ENCODE measurements at places on chromosomes 13 and 19.

DNA sequence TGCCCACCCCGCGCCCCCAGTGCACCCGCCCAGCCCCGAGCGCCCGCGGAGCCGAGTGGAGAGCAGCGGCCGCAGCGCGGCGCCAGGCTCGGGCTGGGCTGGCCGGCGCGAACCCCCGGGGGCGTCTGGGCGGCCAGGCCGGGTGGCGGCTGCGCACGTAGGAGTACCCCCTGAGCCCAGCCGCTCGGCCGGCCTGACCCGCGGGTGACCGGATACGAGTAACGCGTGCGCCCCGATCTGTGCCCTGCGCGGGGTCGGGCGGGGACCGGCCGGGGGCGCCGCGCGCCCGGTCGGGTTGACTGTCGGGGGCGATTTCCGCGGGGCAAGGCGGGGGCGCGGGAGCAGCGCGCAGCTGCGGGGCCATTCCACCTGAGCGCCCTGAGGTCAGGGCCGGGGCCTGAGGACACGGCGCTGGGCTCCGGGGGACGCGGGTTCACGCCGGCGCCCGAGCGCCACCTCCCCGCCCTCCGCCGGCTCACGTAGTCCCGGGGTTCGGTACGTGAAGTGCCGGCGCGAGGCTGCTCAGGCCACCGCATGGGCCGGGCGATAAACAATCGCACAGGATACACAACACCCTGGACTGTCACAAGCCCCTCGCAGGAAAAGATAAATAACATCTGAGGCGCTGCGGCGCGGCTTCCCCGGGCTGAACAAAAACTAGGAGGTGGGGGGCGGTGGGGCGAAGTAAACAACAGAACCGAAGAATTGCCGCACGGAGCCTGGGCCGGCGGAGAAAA, 37.6 kb upstream of the FLT1 start:
- DNase-seq, result no peak

- DNase-seq, result peak; percentile 9
These were observed 112.4 kb downstream of the KATNAL1 start for GRCh38 chr13:30194906-30195305.

GRCh38 chr19:6047741-6048251, 62.5 kb downstream of the RFX2 start:
- peak; percentile 69 for DNase-seq

DNA sequence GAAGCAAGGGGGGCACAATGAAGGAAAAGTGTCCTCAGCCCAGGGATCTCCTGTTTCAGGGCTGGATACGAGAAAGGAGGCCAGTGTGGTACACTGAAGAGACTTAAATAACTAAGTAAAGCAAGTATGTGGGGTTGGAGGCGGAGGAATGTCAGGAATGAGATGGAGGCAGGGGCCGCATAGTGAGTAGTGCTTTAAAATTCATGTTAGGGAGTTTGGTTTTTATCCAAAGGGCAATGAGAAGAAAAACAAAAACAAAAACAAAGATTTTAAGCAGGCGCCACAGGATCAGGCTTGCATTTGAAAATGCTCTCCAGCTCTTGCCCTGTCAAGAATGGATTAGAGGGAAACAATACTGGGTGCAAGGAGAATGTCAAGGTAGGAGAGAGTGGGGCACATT, 273.4 kb downstream of the DCLK1 start:
- DNase-seq, result no peak

GRCh38 chr19:49344505-49345423, 9.6 kb downstream of the CD37 start:
- DNase-seq, result no peak

DNA sequence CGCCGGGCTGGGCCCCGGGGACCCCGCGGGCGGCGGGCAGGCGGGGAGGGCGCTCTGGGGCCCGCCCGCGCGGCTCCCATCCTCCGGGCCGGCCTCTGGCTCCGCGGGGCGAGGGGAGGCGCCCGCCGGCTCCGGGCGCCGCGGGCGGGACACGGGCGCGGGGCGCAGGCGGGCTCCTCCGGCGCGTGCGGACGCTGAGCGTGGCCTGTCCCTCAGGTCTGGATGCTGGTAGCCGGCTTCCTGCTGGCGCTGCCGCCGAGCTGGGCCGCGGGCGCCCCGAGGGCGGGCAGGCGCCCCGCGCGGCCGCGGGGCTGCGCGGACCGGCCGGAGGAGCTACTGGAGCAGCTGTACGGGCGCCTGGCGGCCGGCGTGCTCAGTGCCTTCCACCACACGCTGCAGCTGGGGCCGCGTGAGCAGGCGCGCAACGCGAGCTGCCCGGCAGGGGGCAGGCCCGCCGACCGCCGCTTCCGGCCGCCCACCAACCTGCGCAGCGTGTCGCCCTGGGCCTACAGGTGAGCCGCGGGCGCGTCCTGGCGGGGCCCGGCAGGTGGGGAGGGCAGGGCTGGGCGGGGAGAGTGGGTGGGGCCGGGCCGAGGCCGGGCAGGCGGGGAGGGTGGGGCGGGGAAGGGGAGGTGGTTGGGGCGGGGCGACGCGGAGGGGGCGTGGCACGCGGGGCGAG, 420 bp downstream of the IL17D start:
- DNase-seq, result peak; percentile 73

- DNase-seq, result no peak
These were observed 25.6 kb upstream of the CABP5 start for GRCh38 chr19:48069435-48069834.

GRCh38 chr13:20370815-20371421, 138.8 kb upstream of the GJB6 start:
- no peak for DNase-seq

DNA sequence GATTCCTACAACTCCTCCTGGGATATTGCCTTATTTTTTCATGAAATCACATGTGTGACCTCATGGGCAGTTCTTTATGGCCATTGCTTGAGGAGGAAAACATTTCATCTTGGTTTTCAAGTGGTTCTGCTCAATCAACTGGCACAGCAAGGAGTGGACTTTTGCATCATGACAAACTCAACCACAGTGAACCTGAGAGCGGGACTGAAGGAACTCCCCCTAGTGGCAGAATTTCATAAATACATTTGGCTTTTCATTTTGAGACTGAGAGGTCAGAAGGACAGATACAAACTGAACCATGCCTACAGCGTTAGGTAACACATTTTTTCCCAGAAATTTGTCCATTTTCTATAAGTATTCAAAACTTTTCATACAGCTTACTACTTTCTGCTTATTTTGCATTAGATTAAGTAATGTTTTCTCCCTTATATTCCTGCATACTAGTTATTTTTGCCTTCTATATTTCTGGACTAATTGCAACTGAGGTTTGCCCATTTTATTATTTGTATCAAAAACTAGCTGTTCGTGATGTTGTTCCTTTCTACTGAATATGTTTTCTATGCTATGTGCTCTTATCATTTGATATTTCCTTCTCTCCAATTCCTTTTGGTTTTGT, 13.4 kb upstream of the SIGLEC12 start:
- DNase-seq, result peak; percentile 69

DNA sequence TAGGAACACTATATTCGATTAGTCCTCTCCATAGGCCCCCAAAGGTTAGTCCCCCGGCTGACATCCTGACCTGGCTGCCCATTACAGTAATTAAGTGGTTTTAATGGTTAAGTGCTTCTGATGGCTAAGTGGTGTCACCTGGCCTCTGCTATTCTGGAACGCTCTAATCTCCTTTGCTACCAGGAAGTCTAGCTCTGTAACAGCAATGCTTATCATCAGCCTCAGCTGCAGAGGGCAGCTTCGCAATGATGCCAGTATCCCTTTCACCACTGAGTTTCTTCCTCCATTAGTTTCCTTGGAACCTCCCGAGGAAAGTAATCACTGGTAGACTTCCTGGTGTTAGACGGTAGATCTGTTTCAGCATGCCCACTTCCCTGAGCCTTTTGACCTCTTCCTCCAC, 8.6 kb upstream of the RNF6 start:
- DNase-seq, result no peak

DNA sequence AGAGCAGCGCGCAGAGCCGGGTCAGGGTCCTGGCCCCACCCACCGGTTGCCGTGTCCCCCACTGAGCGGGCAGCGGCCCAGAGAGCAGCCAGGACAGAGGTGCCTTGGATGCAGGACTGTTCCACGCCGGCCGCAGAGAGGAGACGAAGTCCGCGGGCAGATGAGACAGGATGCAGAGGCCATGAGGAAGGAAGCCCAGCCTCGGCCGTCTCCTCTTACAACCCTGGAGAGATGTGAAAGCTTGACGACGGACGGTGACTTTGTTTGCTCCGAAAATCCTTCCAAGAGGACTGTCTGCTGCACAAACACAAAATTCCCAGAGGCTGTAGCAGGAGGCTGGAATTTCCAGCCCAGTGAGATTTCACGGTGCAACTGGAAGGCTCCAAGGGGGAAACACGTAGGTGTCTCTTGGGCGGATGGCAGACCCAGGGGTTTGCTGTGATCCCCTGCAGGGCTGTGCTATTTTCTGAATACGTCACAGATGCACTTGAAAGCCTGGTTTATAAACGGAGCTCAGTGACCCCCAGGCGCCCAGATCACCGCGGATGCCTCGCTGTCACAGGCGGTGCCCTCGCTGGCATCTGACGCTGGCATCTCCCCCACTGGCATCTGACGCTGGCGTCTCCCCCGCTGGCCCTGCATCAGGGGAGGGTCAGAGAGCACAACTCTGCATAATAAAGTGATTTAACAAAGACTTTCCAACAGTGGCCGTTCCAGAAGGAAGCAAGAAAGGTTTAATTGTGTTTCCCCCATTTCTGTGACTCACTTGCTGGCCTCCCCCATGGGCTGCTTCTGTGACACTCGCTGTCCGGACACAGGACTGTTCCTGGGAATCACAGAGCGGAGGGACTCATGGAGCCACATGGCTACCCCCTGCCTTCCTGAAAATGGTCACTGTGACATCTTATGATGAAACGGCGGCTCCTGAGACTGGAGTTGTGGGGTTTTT, 62.0 kb upstream of the C13orf46 start:
- peak; percentile 28 for DNase-seq

DNA sequence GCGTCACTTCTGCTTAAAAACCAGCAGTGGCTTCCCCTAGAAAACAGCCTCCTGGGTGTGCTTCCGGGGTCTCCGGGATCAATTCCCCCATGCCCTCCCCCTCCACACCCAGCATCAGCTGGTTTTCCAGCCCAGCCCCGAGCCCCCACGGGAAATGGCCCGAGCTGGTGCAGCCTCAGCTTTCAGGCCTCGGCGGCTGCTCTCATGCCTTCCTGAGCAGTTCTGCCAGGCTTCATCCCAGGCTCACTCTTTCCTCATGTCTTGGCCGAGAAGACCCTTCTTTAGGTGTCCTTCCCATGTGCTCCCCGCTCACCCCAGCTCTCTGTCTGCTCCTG, 103.1 kb upstream of the RNF113B start:
- DNase-seq, result no peak

- DNase-seq, result no peak
These were observed 37.1 kb downstream of the ANKRD10 start for GRCh38 chr13:110877737-110878258.

GRCh38 chr13:73520566-73521289, 461.9 kb downstream of the KLF5 start:
- DNase-seq, result no peak

DNA sequence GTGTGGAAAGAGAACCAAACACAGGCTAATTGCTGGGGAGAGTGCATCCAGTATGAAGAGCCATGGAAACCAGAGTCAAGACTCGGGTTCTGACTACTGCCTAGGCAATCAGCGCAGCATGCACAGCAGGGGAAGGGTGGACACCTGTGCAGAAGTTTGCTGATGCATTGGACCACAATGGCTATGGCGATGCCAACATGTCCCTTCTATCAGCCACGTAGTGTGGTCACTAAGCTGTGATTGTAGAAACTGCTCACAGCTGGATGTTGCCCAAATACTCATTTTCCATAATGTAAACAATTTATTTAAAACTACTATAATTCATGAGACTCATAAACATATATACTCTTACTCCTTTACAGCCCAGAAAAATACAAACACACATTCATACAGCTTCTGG, 1718.2 kb downstream of the EFNB2 start:
- no peak for DNase-seq

GRCh38 chr19:5340637-5341447, at the start of gene PTPRS:
Gene PTPRS, minus strand, starts transcription at chr19:5340812. Its CDS starts 54,672 bp downstream, at chr19:5286140.
- DNase-seq, result peak; percentile 60

- DNase-seq, result no peak
These were observed 220.3 kb downstream of the NBEA start for GRCh38 chr13:35162420-35162819.

DNA sequence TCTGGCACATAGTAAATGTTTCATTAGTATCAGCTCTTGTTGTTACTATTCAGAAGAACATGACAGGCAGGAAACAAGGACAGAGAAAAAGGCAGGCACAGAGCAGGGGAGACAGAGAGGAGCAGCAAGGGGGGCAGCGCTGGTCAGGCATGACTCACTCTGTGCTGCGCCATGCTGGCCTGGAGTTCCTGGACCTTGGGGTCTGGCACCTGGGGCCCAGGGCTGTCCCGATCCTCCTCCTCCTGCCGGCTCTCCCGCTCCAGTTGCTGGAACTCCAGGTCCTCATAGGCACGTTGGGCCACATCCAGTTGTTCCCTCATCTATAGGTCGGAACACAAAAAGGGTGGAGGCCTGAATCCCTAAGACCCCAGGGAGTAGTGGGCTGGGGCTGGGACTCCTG, 7.6 kb downstream of the PHLDB3 start:
- DNase-seq, result no peak

DNA sequence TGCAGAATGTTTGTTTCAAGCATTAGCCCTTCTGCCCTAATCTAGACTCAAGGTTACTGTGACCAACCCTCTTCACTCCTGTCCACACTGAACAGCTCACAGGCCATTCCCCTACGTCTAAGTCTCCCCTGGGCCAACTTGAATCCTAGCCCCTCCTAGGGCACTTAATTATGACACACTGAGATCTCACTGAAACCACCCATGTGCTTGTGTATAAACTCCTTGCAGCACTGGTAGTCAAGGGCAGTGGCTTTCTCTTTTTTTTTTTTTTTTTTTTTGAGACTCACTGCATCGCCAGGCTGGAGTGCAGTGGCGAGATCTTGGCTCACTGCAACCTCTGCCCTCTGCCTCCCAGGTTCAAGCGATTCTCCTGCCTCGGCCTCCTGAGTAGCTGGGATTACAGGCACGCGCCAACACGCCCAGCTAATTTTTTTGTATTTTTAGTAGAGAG, 1.9 kb upstream of the AKT2 start:
- no peak for DNase-seq

GRCh38 chr13:50123862-50124535, 108.8 kb downstream of the KCNRG start:
- peak; percentile 95 for DNase-seq

DNA sequence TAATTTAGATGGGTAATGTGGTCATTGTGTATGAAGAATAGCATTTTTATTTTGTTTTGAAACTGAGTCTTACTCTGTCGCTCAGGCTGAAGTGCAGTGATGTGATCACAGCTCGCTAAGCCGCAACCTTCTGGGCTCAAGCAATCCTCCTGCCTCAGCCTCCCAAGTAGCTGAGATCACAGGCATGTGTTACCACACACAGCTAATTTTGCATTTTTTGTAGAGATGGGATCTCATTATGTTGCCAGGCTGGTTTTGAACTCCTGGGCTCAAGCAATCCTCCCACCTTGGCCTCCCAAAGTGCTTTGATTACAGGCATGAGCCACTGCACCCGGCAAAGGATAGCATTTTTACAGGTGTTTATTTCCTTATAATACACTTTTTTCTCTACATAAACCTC, 36.6 kb downstream of the SERTM1 start:
- no peak for DNase-seq

GRCh38 chr19:30076101-30076551, 134.1 kb downstream of the URI1 start:
- DNase-seq, result no peak

GRCh38 chr19:3404324-3405260, 38.2 kb downstream of the NFIC start:
- DNase-seq, result peak; percentile 93
